ENCODE measurements at places on chromosomes 2 and 18.

DNA sequence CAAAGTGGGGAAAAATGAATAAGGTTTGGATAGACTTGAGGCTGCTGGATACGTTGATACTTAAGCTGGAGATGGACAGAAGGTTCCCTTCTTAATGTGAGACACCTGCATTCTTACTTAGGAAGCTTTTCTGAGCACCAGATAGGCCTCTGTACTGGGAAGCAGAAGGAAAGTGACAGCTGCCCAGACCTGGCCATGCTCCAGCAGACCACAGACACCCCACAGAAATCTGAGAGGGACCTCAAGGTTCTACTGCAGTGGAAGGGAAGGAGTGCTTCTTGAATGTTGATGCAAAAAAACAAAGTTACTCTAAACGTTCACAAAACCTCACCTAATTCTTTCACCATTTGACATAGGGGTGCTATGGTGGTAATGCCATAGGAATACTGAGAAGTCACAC lies 642.1 kb upstream of the ID2 start:
- no peak for DNase-seq

GRCh38 chr18:80202264-80202998 lies 44.9 kb downstream of the PARD6G start:
- DNase-seq, result no peak

GRCh38 chr2:158973116-158973956 lies 4.9 kb downstream of the TANC1 start:
- peak; percentile 86 for DNase-seq

- DNase-seq, result peak; percentile 18
Measured at GRCh38 chr18:46097801-46098615, at the start of gene ATP5F1A. TSS of gene ATP5F1A (minus strand) at chr18:46098296. CDS start at chr18:46098231, 65 bp downstream.

DNA sequence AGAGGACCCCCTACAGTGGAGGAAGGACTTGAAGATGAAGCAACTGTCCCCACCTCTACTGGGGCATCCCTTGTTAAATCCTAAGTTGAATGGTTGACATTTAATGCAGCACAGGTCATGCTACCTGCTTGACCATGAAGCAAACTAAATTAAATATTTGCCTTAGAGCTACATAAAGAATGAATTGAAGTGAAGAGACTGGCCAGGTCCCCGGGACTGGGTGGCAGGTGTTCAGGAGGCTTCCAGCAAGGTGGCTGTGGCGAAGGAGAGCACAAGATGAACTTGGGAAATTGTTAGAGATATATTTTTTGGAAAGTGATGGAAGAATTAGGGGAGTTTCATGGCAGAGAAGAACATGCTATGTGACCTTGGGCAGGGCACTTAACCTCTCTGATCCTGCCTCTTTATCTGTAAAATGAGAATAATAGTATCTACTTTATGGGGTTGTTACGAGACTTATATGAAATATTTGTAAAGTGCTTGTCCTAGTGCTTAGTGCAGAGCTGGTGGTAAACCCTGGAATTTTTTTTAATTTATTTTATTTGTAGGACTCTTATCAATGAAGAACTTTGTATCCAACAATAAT lies 37.3 kb downstream of the EFR3B start:
- no peak for DNase-seq

DNA sequence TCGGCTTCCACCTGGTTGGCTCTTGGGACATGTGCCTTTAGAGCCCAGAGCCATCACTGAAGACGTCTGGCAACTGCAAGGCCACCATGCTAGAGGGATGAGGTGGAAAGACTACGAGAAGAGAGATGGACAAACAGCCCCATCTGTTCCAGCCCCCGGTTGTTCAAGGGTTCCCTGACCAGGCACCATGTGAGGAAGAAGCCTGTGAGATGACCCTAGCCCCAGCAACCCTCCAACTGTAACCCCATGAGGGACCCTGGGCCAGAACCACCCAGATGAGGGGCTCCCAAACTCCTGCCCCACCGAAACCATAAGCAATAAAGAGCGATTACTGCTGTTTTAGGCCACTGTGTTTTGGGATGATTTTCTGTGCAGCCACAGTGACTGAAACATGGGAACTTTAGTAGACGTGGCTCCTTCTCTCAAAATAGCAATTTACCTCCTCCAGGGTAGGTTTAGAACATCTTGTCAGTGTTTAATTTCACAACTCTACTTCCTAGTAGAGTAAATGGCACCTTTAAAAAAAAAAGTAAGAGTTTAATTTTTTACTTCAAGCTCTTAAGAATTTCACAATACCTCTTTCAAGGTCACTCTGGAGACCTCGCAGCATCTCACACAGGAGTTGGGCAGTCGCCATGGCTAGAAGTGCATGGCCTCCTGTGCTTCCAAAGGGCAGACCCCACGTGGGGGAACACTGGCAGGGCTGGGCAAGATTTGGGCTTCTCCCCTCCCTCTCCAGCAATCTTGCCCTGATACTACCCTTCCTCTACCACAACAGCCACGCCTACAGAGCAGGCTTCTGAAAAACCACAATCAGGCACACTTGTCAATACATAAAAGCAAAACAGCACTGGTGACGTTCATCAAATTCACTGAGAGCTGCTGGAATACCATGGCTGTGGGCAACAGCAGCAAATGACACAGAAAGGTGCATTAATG lies 48.8 kb downstream of the TMEM163 start:
- no peak for DNase-seq

- no peak for DNase-seq
Measured at GRCh38 chr2:28074137-28074536, 183.6 kb downstream of the BABAM2 start.

GRCh38 chr2:47295981-47296635 lies 106.8 kb upstream of the MSH2 start:
- no peak for DNase-seq

GRCh38 chr18:79447703-79448367 lies 52.1 kb downstream of the NFATC1 start:
- DNase-seq, result no peak

GRCh38 chr2:239212929-239213642 lies 187.7 kb downstream of the HDAC4 start:
- no peak for DNase-seq

GRCh38 chr2:3144856-3145255 lies 232.8 kb downstream of the EIPR1 start:
- DNase-seq, result no peak

DNA sequence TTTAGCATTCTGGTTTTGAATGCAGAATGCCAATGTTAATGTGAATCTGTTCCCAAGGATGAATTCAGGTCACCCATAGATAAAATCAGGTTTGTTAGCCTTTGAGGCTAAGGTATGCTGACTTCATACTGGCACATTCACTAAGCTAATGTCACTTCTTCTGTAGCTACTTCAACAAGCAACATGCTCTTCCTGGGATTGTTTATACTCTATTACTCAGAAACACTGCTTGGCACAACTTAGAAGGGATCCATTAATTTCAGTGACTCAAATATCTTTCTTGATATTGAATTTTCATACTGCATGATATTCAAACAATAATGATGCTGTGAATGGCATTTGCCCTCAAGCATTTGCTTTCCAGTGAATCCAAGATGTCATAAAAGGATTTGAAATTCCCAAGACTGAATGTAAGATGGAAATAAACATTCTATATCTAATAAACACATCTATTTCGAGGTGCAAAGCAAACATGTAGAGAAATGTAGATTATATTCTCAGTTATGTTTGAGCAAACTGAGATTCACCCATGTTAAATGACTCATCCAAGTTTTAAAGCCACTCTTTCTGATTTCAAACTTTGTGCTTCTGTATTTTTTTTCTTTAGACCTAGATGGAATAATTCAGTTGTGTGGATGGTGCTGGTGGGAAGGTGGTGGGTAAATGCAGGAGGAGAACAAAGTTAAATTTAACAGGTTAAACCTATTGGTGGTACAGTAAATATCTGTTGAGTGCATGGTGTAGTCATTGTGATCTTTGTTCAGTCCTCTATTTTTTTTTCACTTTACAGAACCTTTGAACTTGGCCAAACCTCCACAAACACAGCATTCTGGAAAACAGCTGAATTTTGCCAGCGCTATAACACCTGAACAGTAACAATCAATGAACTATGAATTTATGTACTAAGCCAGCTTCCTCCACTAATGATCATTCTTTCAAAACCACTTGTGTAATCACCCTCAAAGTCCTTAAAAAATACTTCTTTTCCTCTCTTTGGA lies 162.1 kb upstream of the XIRP2 start:
- DNase-seq, result no peak

DNA sequence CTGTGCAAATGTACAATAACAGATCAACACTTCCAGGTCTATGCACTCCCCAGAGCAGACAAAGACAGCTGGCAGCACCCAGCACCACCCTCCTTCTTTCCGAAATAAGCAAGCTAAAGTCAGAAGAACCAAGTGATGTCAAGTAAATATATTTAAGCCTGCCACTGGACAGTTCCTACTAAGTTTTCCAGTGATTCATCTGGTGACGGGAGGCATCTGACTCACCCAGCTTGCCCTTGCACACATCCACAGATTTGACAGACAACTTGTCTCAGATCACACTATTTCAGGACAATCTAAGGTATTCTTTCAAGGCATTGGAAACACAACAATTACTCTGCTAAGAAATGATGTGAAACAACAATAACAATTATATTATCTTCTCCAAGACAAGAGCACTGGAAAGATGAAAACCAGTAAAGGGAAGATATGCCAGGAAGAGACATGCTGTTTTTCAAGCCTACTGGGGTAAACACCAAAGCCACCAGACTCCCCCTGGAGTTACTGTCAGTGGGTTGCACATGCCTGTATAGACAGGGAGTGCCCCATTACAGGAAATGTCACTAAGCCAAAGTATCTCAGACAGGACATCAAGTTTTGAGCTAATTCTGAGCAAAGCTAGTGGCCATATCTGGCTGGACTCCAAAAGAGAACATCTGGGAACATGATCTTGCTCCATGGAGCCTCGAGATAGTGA lies 287.9 kb upstream of the KLHL29 start:
- no peak for DNase-seq

- no peak for DNase-seq
Measured at GRCh38 chr18:72999971-73000607, 132.3 kb upstream of the NETO1 start.

DNA sequence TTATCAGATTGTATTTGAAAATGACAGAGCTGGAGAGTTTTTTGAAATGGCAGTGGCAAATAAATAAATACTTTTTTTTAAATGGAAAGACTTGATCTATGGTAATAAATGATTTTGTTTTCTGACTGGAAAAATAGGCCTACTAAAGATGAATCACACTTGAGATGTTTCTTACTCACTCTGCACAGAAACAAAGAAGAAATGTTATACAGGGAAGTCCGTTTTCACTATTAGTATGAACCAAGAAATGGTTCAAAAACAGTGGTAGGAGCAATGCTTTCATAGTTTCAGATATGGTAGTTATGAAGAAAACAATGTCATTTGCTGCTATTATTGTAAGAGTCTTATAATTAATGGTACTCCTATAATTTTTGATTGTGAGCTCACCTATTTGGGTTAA lies 30.9 kb downstream of the CD28 start:
- no peak for DNase-seq

GRCh38 chr2:168633200-168633599 lies 169.2 kb upstream of the NOSTRIN start:
- DNase-seq, result no peak

DNA sequence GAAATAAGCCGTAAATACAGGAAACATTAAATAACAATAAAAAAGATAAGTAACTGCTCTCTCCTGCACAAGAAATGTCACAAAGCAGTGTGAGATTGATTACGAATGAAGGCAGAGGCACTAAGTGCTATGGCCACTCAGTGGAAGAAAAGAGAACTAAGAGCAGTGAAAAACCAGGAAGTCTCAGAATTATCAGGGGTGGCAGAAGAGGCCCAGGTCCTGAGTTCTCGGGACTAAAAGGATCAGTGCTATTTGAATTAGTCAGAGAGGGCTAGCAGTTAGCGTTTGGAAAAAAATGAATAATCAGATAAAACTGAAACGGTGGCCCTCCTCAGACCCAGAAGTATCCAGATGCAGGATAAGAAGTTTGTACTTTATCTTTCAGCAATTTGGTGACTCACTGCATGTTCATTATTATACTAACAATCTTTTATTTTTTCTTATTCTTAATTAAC lies 367.1 kb downstream of the ZEB2 start:
- no peak for DNase-seq

DNA sequence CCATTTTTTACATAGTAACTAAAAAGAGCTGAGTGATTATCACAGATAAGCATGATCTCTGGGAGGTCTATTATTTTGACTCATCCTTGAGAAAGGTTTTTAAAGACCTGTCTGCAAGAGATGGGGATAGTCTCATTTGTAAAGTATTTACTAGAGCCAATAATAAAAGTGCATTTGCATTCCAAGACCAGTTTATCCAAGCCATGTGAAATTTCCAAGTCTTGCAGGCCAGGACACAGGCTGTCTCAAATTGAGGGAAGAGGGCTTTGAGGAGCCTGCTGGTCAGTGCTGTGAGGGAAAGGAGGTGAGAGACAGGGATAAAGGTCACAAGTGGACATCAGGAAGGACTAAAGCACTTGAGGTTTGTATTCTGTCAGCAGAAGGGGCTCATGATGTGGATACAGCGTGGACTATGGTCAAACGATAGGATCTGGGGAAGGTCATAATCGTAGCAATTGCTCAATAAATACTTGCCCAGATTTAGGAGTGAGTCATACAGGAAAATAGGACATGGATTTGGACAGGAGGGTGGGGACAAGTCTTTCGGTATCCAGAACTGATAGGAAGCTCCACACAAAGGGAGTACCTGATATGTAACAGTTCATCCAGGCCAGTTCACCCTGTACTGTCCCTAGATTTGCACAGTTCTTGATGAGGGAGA lies 6.6 kb upstream of the CDH2 start:
- DNase-seq, result no peak

DNA sequence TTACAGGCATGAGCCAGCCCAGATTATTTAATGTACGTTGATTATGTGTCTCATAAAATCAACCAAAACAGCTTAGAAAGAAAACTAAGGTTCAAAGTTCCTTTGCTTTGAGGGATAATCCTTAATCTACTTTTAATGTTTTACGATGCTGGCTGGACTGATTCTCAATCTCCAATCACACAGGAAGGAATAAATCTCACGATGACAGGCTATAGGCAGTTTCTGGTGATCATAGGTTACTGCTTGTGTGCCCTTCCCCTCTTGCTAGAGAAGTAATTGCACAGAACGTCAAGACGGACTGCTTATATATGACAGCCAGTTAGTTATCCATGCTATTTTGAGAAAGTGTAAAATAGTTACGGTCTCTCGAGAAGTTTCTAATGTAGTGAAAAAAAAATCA lies 43.1 kb downstream of the C2orf74 start:
- no peak for DNase-seq

DNA sequence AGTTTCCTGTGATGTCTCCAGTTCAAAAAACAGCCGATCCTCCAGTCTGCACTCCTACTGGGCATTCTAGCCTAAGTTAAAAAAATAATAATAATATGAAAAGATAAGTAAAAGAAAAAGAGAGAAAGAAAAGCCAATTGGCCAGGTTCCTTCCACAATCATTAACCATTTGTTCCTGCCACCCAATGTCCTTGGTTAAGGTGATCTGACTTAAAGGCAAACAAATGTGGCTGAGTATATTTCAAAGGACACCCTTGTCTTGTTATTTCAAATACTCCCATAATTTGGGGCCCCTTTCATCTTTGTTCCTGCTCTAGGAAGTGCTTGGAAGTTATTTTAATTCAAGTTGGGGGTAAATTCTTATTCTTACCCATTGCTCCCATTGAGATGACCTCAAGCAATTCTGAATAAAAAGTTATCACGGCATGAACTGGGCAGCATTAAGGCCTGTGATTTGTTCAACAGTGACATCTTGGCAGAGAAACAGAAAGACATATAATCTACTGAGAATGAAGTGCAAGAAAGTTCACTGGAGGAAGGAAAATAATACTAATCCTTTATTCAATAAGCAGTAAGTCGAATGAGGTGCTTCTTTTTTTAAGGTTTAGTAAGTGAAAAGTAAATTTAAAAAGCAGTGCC lies 1054.5 kb upstream of the FANCL start:
- DNase-seq, result no peak

GRCh38 chr2:135798275-135798705 lies 38.7 kb downstream of the LCT start:
- no peak for DNase-seq

All from NCI-H187 (cell line).